Thoracic aorta endothelial cell (primary cell): ENCODE measurements at places on chromosomes 3 and 15. TPM values are rescaled to one million over a fixed set of nuclear protein-coding genes. Genes with fewer than 3 reads are reported as not detected.

Gene RRP9
- 20.6 and 21.1 TPM in 2 replicates for total RNA-seq

Gene GNAT1
- not detected in 2 replicates for total RNA-seq

Gene RYR3
- under 0.01 and 0.66 TPM in 2 replicates for total RNA-seq

Gene SPSB4
- total RNA-seq, result under 0.01 TPM in 1 of 2 replicates, not detected in the other

Gene SEC62
- 41.5 and 45.7 TPM in 2 replicates for total RNA-seq

Gene CX3CR1
- total RNA-seq, result not detected in 2 replicates

Gene VPS18
- 38.8 and 42.5 TPM in 2 replicates for total RNA-seq

Gene ANKRD63
- 0.13 and 0.22 TPM in 2 replicates for total RNA-seq

Gene NFKBIZ
- 31.1 and 37.5 TPM in 2 replicates for total RNA-seq

Gene GOLGA6B
- total RNA-seq, result not detected in 2 replicates

Gene MIX23
- total RNA-seq, result 42.3 and 45.9 TPM in 2 replicates

Gene DPPA2
- total RNA-seq, result not detected in 2 replicates

Gene MYD88
- total RNA-seq, result 12.8 and 13.1 TPM in 2 replicates

Gene AMIGO3
- 0.14 TPM in 1 of 2 replicates, not detected in the other for total RNA-seq

Gene QTRT2
- 44.2 and 50.5 TPM in 2 replicates for total RNA-seq

Gene PRR23A
- total RNA-seq, result not detected in 2 replicates

Gene TLR9
- under 0.01 TPM in 1 of 2 replicates, not detected in the other for total RNA-seq

Gene STRC
- not detected in 2 replicates for total RNA-seq

Gene GANC
- 16.2 and 20.0 TPM in 2 replicates for total RNA-seq

Gene SLC24A5
- total RNA-seq, result 0.07 TPM in 1 of 2 replicates, not detected in the other

Gene ATP8B4
- not detected in 2 replicates for total RNA-seq

Gene AP4E1
- 18.1 and 20.1 TPM in 2 replicates for total RNA-seq

Gene ATOSA
- total RNA-seq, result 54.7 and 56.4 TPM in 2 replicates

Gene TBC1D21
- total RNA-seq, result not detected in 2 replicates

Gene BOC
- 0.40 and 0.86 TPM in 2 replicates for total RNA-seq

Gene TRAIP
- total RNA-seq, result 4.8 and 5.5 TPM in 2 replicates

Gene ADPRH
- 4.3 and 7.3 TPM in 2 replicates for total RNA-seq

Gene CSPG5
- 0.40 and 0.79 TPM in 2 replicates for total RNA-seq

Gene CPN2
- total RNA-seq, result not detected in 2 replicates

Gene EAF2
- total RNA-seq, result 1.4 and 2.9 TPM in 2 replicates

Gene ATP13A3
- 302 and 308 TPM in 2 replicates for total RNA-seq
